MV-4-11 (cell line): ENCODE measurements at places on chromosomes 16 and 17.

DNA sequence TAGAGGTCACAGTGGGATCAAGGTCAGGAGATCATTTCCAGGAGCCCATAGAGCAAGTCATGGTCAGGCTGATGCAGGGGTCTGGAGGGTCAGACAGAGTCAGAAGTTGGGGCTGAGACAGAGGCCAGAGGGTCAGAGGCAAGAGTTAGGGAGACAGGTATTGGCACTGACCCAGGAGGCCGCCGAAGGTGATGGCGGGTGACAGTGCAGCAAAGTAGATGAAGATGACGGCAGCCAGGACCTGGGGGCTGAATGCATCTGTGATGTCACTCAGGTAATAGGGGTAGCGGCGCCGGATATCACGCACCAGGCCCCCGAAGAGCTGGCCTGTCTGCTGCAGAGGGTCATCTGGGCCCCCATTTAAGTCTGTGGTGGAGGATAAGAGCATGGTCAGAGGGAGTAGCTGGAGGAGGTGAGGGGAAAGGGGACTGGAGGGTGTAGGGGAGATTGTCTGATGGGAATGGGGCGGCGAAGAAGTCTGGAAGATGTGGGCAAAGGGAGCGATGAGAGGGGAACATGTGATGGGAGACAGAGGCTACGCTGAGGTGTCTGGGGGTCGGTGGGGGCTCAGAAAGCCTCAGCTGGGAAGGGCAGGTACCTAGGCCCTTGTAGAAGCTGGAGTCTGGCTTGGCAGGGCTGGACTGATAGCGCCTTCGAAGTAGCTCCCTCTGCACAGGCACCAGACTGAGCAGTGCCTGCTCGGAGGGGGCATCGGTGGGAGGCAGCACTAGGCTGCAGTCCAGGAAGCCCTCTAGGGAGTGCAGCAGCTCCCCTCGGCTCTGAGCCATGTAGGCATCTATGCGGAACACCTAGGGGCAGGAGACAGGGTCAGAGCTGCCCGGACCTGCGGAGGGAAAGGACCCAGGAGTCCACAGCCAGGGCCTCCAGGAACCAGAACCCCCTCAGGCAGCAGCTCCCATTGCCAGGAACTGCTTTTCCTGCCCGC is 9.8 kb downstream of the SLC4A1 start:
- DNase-seq = no peak

DNA sequence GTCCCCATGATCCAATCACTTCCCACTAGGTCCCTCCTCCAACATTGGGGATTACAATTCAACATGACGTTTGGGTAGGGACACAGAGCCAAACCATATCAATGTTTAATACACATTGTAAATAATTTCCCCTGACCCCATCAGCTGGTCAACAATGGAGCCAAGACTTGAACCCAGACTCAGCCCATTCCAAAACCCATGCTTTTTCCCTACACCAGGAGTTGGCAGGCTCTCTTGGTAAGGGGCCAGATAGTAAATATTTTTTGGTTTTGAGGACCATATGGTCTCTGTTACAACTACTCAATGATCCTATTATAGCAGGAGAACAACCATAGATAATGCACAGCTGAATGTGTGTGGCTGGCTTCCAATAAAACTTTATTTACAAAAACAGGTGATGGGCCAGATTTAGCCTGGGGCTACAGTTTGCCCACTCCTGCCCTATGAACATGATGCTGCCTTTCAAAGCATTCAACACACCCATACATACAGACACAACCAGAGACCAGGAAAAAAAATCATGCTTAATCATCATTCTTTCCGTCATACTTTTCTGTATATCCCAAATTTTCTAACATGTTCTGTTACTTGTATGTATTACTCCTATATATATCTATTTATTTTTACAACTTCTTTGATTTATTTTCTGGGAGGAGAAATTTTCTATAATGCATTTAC is 22.1 kb upstream of the MSI2 start:
- no peak for DNase-seq

DNA sequence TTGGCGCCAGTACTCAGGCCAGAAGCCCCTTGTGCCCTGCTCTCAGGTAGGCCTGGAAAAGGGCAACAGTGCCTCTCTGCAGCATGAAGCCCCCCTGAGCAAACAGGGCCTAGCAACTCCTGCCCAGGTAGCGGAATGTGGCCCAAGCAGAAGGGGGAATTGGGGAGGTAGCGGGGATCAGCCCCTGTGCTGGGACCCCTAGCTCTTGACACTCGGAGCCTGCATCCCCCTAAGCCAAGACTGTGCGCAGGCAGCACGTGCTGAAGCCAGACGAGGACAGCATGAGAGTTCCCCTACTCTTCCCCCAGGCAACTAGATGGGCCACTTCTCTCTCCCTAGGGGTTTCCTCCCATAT is 823 bp upstream of the CD2BP2 start:
- DNase-seq = no peak

DNA sequence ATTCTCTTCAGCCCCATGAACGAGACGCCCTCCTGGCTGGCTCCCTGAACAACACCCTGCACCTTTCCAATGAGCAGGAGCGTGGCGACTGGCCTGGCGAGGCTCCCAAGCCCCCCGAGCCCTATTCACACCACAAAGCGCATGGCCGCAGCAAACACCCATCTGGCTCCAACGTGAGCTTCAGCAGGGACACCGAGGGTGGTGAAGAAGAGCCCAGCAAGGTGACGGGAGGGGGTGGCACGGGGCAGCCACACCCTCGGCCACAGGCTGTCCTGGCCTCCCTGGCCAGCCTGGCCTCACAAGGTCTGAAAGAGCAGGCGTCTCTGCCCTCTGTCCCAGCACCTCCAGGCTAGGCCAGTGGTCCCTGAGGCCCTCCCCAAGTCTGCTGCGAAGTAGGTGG is 23.7 kb downstream of the CASKIN2 start:
- DNase-seq = no peak

GRCh38 chr16:51747329-51747728 is 596.3 kb upstream of the SALL1 start:
- no peak for DNase-seq

DNA sequence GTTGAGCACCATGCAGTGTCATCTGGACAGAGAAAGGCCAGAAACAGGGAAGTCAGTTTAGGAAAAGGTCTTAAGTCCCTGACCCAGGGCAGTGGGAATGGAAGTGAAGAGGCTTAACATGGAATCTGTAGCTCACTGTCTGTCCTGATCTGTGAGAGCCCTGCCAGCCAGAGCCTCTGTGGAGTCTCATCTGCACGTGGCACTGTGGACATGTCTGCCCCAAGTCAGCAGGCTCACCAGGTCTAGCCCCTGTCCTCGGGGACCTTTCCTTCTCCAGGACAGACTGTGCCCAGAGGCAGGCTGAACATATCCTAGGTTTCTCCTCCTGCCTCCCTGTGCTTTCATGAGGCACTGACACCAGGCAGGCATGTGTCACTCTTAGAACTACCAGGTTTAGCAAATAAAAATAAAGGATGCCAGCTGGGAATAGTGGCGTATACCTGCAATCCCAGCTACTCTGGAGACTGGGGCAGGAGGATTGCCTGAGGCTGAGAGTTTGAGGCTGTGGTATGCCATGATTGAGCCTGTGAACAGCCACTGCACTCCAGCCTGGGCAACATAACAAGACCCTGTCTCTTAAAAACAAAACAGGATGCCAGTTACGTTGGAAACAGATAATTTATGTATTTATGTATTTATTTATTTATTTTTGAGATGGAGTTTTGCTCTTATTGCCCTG is 22.4 kb downstream of the UNK start:
- DNase-seq = no peak

GRCh38 chr16:66959704-66960161 is 1.3 kb upstream of the CES3 start:
- DNase-seq = peak; percentile 58

DNA sequence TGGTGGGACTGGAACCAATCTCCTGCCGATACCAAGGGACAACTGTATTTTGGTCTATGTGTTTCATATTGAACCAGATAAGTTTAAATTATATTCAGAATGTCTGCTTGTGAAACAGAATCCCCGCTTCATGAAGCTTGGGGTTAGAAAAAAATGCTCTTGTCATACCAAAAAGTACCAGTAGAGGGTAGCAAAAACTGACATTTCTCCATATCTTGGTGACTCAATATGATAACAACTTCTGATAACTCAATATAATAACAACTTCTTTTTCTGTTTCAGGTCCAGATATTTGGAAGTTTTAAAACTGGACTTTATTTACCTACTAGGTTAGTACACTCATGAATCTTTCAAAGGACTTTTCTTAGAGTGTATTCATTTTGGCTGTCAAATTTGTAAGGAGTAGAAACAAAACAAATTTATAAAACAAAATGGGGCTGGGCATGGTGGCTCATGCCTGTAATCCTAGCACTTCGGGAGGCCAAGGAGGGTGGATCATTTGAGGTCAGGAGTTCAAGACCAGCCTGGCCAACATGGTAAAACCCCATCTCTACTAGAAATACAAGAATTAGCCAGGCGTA is 52.3 kb upstream of the ADCY7 start:
- DNase-seq = peak; percentile 28

DNA sequence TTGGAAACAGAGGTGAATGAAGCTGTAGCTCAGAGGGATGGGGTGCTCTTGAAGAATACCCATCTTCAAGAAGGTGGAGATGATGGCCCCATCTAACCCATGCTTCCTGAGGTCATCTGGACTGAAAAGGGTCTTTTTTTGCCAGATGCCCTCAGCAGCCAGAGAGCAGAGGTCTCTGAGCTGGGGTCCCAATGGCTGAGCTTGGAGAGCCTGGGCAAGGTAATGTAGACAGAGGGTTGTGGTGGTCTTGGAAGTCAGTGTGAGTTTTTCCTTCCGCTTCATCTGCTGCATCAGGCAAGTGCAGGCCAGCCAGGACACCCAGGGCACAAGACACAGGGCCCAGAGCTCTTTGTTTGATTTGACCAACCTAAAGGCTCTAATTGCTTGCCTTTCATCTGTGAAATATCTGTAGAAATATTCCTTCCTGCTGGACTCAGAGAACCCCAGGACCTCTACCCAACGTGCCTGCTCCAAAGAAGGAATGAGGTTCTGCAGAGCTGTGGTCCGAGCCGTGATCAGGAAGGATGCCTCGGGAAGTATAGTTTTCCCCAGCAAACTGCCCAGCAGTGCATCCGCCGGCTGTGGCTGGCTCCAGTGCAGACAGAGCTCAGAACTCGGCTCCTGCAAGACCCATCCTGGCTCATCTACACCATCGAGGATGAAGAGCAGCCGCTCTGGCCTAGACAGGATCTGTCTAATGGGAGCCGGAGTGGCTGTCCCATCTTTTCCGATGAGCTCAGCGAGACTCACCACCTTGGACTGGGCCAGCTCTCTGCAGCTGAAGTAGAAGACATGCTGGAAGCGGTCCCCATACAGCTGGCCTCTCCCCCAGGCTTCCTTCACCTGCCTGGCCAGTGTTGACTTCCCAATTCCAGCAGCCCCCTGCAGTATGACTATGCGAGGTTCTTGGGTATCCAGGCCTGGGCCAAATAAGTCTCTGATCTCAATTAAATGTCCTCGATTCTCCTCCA is 25.2 kb downstream of the NLRP1 start:
- no peak for DNase-seq

GRCh38 chr17:69450918-69451317 is 36.4 kb downstream of the MAP2K6 start:
- DNase-seq = no peak

DNA sequence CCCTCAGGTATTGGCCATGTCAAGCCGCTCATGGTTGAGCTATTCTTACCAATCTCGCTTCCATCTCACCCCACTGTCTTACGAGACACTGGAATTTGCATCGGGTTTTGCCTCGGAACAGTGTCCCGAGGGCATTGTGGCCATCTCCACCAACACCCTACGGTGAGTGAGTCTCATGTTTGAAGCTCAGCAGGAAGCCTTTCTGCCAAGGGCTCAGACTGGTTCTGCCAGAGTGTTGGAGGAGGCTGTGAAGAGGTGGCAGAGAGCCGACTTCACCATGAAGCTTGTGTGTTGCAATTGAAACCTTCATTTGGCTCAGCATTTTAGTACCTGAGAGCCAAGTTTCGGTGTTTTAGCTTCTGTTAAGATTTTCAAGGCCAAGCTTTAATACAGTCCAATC is 38.0 kb downstream of the SF3B3 start:
- DNase-seq = no peak

GRCh38 chr16:59046335-59046734 is 312.2 kb upstream of the GOT2 start:
- peak; percentile 25 for DNase-seq

- no peak for DNase-seq
Measured at GRCh38 chr17:57406131-57406980, 150.0 kb downstream of the MSI2 start.

- no peak for DNase-seq
Measured at GRCh38 chr17:40552806-40553693, 12.2 kb downstream of the CCR7 start.

DNA sequence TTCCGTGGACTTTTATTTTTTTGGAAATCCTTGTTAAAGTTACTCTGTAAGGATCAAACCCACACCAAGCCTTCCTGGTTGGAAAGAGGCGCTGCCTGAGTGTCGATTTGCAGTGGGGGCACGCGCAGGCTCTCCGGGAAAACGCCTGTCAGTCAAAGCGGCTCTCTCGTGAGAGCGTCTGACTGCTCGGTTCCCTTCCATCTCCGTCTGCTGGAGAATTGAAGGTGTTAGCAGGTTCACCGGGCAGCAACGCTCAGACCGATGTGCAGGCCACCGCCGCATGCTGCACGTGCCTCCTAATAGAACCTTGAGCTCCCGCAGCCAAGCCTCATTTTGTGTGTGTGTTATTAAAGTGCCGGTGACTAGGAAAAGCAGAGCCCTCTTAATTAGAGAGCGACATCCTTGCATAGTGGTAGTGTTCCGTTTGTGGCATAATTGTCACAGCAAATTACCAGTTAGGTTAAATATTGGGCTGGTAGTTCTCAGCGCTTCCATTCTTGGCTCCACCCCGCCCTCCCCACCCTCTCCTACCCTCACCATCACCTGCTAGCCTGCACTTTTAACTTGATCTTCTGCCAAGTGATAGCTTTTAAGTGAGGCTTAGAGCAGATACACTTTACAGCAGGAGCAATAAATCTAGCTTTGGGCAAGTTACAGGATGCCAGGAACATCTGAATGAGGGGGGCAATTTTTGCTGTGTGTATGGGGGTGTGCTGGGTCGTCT is 75.5 kb downstream of the RPA1 start:
- DNase-seq = no peak

DNA sequence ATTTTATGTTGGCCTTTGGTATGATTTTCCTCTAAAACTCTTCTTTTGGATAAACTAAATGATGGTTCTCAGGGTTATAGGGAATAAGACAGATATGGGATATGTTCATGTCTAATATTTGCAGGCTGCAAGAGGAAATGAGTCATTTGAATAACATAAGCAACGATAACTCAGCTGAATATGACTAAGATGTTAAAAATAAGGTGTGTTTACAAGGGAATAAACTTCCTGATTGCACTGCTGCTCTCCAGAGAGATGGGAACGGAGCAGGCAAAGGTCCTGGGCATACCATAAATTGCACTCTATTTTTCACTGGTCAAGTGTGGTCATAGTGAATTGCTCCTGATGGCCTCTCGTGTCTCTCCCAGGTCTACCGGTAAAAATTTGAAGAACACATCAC is 666.2 kb downstream of the TOX3 start:
- no peak for DNase-seq

GRCh38 chr17:33952425-33952824 is 302.7 kb upstream of the CCL2 start:
- no peak for DNase-seq
